Stimulated activated CD4-positive, alpha-beta T cell treated with anti-CD3 and anti-CD28 coated beads, Interleukin-4, amount 100 ng/mL, for 1 hour (primary cell): ENCODE measurements at places on chromosomes 5 and 9.

GRCh38 chr9:35844628-35845270, 15.7 kb downstream of the TMEM8B start:
- DNase-seq = no peak

- DNase-seq = no peak
Observed at GRCh38 chr9:130287736-130288135, 22.2 kb downstream of the HMCN2 start.

GRCh38 chr5:28958581-28958980, 1920.2 kb upstream of the CDH9 start:
- DNase-seq = no peak

GRCh38 chr9:95468791-95469190, 48.0 kb downstream of the PTCH1 start:
- no peak for DNase-seq
